ENCODE measurements at places on chromosomes 7 and 10. TPM values are rescaled to one million over a fixed set of nuclear protein-coding genes. Genes with fewer than 3 reads are reported as not detected.

Gene FAM25C
- total RNA-seq, result not detected

Gene TMEM26
- 1.2 TPM for total RNA-seq

Gene PKD2L1
- total RNA-seq, result not detected

Gene TEX36
- total RNA-seq, result not detected

Gene BNIP3
- 49.6 TPM for total RNA-seq

Gene CABCOCO1
- 2.3 TPM for total RNA-seq

Gene HTR5A
- not detected for total RNA-seq

Gene TMEM139
- total RNA-seq, result 36.7 TPM

Gene SPDYE16
- 0.31 TPM for total RNA-seq

Gene PSPH
- 9.0 TPM for total RNA-seq

Gene GPR26
- not detected for total RNA-seq

Gene PRSS37
- total RNA-seq, result not detected

Gene COL13A1
- 5.2 TPM for total RNA-seq

Gene XRCC2
- total RNA-seq, result 0.44 TPM

Measured in kidney (tissue), 22 donors.